ENCODE measurements at places on chromosomes 12 and 14.

- no peak for DNase-seq
These were observed 147.1 kb downstream of the MYRFL start for GRCh38 chr12:69972136-69972535.

- no peak for DNase-seq
These were observed 167.6 kb downstream of the SLC41A2 start for GRCh38 chr12:104790296-104791125.

GRCh38 chr14:65168840-65169239 is 66.5 kb upstream of the MAX start:
- no peak for DNase-seq

DNA sequence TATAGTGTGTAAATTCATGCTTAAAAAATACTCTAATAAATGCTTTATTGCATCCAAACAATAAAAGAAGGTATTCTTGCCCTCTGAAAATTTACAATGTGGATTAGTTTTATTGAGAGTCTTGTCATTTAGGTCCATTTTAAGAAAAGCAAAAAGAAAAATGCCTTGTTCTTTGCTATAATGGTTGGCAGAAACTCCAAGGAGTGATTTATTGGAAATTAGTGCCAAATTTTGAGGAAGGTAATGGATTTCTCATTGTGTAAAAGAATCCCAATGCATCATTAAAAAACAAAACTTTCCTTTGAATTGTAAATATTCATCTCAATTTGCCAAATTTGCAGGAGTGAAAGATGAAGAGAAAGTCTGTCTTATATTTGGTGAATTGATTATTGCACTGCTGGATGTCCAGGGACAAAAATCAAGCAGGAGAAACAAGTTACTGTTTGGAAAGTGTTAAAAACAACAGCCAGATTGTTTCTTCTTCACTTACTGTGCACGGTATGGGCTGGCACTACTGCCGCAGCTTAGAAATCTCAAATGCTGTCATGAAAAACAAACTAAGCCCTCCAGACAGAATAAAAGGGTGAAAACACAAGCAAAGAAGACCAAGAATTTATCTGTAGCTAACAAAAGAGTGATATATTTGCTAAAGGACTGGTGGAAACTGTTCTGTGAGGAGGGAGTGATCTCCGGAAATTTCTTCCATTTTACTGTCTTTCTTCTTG is 511.7 kb downstream of the TMTC2 start:
- no peak for DNase-seq

- DNase-seq = no peak
These were observed 27.7 kb upstream of the KLRD1 start for GRCh38 chr12:10279937-10280336.

DNA sequence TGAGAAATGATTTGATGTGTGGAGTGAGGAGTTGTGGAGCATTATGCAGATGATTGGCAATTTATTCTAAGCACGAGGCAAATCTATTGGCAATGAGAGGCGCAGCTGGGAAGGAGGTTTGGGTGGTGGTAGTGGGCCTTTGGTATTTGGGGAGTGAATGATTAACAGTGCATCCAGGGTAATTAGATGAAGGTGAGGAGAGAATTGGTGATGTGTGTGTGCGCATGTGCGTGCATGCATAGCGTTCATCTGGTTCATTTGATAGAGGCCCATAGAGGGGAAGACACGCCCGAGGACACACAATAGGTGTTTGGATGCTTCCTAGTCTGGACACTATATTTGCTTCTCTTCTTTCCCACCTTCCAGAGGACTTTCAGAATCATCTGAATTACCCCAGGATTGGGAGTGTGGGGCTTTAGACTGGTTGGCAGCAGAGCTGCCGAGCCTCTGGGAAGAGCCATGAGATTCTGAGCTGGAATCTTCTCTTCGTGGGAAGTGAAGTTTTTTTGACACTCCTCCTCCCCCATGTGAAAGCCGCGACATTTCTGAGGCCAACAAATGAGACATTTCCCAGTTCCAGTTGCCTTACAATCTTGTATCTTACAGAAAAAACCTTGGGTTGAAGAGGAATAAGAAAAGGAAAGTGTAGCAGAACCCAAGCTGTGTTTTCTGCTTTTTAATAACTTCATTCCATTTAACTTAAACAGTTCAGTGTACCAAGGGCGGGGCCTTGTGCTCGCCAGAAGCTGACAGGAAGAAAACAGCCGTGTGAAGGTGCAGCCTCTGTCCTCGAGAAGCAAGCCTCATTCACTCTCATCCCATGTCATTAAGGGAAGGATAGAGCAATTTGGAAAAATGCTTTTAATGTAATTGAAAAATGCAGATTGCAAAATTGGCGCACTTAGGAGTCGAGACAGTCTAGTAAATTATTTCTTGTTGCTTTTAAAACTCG is 65.2 kb downstream of the SLC25A47 start:
- peak; percentile 59 for DNase-seq

- no peak for DNase-seq
These were observed 6.8 kb upstream of the ATG14 start for GRCh38 chr14:55418411-55418810.

GRCh38 chr12:97977870-97978405 is 515.3 kb downstream of the RMST start:
- DNase-seq = no peak

GRCh38 chr12:106074706-106075392 is 63.9 kb downstream of the NUAK1 start:
- DNase-seq = no peak

GRCh38 chr12:127108360-127109215 is 1158.4 kb upstream of the TMEM132C start:
- DNase-seq = peak; percentile 7

DNA sequence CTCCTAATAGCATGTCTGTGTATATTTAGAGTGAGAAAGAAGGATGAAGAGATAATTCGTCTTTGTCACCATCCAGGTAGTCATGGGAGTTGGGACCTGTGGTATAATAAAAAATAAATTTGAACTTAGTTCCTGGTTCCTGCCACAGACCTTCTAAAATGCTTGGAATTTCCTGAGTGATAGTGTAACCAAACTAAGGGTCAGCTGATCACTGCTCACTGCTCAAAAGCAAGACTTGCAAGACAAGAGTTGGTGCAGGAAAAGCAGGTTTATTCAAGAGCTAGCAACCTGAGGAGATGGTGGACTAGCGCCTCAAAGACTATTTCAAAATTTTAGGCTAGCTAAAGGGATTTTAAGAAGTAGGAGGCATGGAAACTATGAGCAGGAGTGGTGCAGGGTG is 19.1 kb downstream of the ANG start:
- no peak for DNase-seq

DNA sequence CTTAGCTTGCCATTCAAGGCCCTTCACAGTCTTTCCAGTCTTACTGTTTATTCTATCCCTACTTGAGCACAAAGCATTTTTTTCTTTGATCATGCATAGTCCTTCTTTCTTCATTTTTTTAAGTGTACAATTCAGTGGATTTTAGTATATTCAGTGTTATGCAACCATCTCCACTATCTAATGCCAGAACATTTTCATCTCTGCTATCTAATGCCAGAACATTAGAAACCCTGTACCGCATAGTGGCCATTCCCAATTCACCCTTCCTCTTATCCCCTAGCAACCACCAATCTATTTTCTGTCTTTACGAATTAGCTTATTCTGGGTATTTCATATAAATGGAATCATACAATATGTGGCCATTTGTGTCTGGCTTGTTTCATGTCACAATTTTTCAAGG is 13.4 kb downstream of the LPCAT3 start:
- DNase-seq = no peak

DNA sequence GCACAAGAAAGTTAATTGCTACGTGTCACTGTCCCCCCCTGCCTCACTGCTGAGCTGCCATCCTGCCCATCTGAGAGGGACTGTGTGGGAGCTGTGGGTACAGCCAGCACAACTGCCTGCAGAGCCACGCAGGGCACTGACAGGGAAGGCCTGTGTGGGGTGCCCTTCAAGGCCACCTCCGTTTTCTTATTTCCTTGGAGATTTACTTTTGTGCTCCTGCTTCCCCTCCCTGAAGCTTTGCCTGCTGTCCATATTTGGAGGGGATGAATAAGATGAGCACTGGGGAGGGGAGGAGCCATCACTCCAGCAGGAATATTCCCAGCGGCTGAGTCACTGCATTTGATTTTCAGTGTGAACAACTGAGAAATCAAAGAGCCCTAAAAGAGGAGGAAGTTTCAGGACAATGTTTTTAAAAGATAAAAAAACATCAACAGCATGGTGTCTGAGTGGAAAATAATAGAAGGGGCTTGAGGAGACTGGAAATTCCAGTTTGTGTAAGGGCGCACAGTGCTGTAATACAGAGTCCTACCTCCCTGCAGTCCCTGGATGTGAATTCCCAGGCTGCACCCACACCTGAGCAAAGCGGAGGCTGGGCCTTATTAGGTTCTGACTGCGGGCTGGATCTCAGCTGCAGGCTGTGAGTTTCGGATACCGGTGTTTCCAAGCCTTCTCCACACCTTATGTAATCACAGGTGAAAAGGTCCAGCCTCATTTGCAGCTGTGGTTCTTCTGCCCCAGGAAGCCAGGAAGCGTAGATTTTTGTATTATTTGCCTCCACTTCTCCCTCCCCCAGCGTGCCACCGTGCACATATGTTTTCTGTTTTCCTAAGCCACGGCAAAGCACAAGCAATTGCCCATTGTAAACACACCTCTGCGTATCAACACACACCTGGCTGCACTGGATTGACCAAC is 192.6 kb upstream of the BCL2L14 start:
- no peak for DNase-seq

DNA sequence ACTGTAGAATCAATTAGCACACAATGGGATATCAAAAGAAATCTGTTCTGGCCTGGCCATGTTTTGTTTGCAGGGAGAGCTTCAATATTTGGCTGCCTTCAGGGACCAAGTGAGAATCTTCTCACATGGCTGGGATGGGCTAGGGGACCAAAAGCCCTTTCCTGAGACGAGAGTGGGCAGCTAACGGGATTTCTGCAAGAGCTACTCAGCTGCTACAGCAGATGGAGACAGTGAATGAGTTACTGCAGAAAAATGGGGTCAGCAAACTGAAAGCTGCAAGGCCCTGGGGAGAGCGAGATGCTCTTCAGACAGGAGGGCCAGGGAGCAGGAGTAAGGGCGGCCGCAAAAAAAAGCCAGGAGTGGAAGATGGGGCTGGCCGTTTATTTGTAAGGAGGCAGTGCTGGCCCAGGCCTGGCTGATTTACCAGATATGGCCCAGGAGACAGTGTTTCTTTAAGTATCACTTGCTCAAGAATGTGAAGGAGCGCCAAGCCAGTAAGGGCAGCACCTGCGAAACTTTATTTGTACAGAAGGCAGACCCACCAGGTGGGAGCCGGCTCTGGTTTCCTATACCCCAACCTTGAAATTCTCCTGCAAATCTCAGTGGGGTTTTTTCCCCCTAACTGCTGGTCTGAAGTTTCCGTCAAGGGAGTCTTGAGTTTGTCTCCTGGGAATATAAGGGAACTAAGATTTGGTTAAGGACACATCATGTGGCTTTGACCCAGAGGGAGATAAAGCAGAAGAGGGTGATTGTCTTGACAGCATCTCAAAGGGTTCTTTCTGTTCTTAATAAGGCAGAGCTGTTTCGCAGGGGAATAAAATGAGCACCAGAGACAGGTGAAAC is 57.8 kb downstream of the SSH1 start:
- DNase-seq = no peak

DNA sequence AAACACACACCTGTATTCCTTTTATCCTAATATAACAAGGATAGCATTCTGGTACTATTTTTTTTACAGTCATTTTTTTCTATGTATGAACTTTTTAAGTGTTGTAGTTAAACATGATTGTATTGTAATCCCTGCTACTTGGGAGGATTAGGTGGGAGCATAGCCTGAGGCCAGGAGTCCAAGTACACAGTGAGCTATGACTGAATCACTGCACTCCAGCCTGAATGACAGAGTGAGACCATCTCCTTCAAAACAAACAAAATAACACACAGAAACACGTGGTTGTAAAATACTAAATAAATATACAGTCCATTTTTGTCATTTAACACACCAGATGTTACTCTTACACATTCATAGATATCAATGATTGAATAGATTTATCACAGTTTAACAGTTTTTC is 56.9 kb downstream of the MAP4K5 start:
- DNase-seq = no peak

Data from DMS79 treated with DMSO at 0.1 percent for 48 hours (cell line).